ENCODE measurements at places on chromosomes 2 and 18.

DNA sequence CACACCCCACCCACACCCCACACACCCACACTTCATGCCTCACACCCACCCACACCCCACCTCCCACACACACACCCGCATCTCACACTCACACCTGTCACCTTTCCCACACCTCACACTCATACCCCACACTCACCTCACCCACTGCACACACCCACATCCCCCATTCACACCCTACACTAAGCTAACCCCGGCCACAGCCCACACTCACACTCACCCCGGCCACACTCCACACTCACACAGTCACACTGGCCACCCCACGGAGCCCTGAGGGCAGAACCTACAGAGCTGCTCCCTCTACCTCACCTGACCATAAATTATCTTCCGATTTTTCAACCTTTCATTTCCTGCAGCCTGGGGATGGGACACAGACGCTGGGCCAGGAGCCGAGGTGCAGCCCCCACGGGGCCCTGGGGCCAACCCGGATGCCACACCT is 241.3 kb downstream of the HDAC4 start:
- DNase-seq: no peak

DNA sequence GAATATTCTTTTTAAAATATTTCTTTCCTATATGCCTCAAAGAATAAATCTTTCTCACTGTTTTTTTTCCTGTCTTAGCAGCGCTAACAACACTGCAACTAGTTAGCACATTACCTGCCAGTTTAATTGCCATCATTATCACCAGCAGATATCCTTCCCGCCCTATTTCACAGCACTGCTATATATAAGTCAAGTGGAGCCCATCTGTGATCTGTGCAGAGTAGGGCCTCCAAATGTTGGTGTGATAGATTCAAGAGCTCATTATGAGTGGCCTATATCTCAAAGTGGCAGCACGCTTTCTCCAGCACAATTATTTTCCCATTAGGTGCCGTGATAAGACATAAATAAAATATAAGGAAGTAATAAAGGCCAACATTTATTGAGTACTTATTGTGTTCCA is 19.8 kb upstream of the RGPD4 start:
- no peak for DNase-seq

DNA sequence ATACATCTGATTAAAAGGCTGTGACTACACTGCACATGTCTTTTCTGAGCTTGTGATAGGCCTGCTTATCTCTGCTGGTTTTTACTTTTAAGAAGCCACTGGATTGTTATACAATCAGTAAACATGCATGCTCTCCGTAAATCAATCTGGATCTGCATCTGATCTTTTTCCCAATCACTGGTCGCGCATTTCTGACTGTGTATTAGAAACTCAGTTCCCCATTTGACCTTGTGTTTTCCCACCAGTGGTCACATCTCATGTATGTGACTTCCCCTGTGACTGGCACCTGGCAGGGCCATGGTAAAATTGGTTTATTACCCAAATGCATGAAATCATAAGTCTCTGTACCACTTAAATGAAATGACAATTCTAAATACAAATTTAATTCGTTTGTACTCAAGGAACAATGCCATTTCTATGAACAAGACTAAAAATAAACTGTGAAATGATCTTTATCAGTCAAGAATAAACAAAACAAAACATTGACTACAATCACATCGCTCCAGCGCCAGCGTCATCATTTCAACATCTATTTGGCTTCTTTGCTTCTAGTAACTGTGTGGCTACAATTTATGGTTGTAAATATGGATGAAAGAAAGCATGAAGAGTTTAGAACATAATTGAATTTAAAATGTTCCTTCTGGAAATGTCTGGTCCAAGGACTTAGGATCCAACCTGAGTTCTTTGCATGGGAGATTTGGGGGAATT is 396.6 kb upstream of the TRIB2 start:
- DNase-seq: no peak

GRCh38 chr18:55777666-55778304 is 189.8 kb upstream of the TCF4 start:
- DNase-seq: no peak

- DNase-seq: no peak
These were observed 116.4 kb downstream of the ZNF516 start for GRCh38 chr18:76378526-76379215.

DNA sequence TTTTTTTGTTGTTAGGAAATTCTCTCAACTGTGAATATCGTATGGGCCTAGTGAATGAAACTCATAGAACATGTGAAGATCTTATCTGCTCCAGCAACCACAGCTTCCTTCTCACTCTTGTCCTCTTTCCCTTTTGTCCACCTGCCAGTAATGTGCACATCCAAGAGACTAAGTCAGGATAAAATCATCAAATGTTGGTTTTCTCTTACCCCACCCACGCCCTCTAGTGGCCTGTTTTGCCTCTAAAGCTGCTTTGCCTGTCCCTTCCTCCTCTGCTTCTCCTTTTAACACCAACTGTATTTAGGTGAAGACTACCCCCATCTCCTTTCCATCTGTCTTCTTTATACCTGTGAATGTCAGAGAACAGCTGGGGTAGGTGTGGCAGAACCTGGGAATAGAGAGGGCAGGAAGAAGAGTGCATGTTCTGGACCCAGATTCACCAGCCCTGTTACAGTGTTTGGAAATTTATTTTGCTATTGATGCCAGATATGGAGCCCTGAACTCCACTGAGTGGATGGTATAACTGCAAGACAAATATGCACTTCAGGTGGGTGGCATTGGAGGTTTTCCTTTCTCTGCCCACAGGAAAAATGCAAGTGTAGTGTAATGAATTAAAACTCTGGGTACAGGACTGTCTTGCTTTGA is 8.4 kb upstream of the MGAT5 start:
- peak; percentile 21 for DNase-seq

DNA sequence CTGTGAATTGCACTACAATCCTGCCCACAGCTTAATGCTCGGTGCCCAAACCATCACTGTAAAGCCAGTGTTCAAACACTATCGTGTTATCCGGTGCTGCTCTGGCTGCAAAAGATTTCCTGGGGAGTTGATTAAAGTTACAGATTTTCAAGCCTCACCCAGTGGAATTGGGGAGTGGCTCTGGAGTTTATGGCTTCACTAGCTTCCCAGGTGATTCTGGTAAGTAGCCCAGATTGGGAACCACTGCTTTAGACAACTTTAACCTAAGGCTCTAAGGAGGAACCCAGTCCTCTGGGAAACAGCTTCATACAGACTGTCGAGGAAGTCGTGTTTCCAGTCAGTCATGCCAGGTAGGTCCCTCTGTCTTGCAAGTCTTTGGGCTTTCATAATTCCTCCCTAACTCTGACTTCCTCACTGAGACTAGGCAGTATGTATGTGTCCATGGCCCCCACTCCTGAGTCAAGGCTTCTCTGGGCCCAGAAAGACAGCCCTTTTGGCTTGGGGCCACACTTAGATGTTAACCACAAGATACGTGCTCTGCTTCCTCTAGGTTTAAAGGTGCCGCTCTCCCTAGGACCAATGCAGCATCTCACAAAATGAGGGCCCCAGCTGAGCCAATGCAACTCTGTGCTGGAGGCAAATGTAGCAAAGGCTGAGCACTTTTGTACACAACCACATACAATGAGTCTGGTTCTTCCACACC is 299.7 kb downstream of the PRKCE start:
- no peak for DNase-seq

DNA sequence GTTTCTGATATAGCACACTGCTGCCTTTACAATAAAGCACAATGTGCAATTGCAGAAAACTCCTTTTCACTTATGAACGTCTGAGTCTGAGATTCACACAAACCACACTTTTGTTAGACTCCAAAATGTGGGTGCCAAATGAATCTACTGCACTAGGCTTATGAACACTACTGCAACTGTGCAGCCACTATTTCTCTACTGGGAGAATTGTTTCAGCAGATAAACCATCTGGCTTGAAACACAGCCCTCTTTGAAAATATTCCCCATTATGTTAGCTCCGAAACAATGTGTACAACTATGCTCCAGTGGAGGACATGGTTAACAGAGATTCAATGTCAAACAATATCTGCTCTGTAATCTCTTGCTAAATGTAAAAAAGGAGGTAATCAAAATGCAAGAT is 188.7 kb upstream of the ZEB2 start:
- no peak for DNase-seq

DNA sequence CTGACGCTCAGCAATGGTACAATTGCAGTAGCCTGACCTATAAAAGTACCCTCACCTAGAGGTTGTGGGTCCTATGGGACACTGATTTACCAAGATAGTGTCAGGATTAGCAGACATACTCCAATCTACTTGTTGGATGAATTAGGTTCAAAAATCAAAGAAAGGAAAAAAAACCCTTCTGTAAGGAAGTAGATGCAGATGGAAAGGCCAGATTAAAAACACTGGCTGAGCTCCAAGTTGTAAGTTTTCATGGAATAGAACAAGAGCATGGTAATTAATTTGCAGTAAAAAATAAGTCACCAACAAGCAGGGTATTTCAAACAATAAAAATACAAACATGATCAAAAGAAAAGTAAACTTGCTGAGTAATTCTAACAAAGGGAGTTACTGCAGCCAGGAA is 26.4 kb downstream of the IDH1 start:
- DNase-seq: no peak

DNA sequence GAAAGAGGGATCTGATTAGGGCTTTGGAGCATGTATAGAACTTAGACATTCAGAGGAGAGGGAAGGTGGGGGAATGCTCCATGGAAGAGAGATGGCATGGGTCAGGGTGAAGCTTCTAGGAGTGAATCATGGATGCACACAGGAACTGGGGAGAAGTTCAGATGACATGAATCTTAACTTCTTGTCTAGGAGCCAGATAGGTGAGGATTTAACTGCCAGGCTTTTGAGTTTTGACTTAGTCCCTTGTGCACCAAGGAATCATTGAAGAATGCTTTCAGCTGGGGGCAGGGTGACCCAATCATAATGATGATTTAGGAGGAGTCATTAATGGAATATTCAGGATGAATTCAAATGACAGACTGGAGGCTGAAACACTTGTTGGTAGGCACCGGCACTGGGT is 48.7 kb downstream of the ACYP2 start:
- DNase-seq: no peak

GRCh38 chr2:79774016-79774415 is 261.2 kb downstream of the CTNNA2 start:
- no peak for DNase-seq

DNA sequence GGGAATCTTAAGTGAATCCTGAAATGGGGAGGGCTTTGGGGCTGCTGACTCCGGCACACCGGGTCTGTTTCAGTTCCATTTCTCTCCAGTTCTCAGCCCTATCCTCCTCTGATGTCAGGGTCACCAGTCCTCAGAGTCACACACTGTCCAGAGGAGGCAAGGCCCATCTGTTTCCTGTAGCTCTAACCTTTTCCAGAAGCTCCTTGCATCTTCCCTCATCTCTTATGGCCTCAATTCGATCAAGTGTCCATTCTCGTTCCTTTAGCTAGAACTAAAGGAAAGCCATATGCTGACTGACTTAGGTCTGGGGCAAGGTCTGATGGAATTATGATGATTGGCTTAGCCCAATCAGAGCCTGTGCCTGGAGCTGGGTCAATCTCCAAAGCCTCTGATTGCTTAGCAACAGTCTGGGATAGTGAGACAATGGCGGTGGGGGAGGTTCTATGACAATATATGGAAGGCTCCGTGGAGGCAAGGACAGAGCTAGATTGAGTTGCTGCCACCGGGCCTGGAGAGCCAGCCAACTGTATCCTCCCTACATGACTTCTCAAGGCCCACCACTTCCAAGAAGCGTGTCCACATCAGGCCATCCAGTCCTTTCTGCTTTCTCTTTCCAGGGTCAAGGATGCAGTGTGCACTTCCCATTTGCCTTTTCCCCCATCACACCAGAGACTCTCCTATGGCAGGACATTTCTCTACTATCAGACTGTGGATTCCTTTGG is 5.2 kb downstream of the ANKRD53 start:
- DNase-seq: no peak

DNA sequence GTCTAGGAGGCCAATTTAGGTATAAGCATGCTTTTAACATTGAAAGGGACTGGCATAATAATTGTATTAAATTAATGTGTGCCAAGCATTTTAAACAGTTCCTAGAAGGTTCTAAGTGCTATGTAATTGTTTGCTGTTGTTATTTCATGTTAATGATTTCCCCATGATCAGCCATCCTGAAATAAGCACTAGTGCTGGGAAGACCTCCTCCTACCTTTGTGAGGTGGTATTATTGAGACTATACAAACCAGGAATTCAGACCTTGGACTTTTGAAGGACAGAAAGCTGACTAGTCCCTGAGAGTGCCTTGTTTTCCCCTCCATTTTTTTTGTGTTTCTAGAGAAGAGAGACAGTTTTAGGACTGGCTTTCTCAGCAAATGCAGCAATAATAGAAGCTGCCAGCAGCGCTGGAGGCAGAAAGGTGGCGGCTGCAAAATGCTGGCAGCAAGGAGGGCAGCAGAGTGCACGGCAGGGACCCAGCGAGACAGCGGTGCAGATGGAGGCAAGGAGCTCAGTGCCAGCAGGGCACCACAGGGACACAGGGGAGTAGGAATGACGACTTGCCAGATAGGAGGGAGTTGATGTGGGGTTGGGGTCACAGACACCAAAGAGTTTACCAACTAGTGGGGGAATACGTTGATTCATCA is 25.3 kb downstream of the NABP1 start:
- DNase-seq: no peak

- no peak for DNase-seq
These were observed 35.1 kb downstream of the MSH2 start for GRCh38 chr2:47438106-47438505.

DNA sequence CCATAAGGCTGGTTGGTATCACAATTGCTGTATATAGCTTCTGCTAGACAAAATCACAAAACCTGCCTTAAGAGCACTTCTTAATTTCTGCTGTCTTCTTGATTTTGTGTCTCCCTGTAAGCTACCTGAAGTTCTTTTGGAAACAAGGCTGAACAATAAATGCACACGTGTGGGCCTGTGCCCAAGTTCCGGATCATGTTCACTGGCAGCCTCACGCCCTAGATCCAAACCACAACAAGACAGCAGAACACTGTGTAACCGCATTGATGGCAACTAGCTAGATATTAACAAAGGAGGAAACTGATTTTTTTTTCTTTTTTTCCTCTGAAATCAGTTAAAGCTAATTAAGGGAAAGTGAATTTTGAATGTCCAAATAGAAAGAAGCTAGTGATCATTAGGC is 81.5 kb upstream of the LYPD6B start:
- DNase-seq: no peak

DNA sequence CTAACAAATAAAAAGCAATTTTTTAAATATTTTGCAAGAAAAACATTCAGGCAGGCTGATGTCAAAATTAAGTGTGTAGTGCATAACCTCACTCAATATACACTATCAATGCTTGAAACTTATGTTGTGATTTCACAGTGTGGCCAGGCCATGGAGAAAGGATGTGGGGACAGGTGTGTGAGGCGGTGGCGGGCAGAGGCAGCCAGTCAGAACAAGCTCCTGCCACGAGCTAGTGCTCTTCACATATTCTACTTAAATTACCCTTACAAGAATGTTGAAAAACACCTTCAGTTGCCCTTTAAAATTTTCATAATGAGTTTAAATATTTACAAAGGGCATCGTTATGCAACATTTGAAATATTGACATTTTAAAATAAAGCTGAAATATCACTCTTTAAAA is 43.2 kb downstream of the CYB5A start:
- DNase-seq: no peak

- no peak for DNase-seq
These were observed 121.2 kb downstream of the CAPN13 start for GRCh38 chr2:30686000-30686399.

GRCh38 chr18:57780318-57780705 is 22.8 kb downstream of the ATP8B1 start:
- no peak for DNase-seq

All from hematopoietic multipotent progenitor cell treated with erythropoietin and hydrocortisone succinate and interleukin-3 and kit ligand, for 15 days (in vitro differentiated cells).